ENCODE measurements at places on chromosomes 4 and X. TPM values are rescaled to one million over a fixed set of nuclear protein-coding genes. Genes with fewer than 3 reads are reported as not detected.

DNA sequence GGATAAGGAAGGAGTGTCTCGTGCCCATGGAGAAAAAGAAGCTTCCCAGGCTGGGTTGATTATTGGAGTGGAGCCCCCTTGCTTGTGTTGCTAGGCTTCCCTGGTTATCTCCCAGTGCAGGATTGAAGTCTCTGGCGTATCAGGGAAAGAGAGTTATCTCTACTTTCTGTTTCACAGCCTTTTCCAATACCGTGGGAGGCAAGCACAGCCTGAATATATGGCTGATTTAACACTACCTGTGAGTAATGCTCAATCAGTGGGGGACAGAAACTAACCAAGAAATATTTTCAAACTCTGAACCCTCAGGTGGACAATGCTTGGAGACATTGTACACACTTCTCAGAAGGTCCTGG, 65.2 kb downstream of the SERPINA7 start:
- no peak for DNase-seq

DNA sequence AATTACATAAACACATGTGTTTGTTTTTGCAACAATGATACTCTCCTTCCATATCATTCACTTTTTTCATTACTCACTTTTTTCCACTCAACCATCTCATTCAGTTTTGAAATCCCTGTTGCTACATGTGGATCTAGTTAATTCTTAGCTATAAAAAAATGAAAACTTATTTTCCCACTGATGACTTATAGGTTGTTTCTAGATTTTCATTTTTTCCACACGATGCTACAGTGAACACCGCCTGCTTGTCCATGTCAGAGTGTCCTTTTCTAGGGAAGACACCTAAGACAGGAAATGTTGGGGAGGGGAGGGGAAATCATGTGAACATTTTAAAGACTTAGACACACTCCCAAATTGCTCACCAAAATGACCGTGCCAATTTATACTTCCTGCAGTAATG, 70.2 kb downstream of the SUPT20HL2 start:
- DNase-seq: no peak

The L1CAM gene
- total RNA-seq: 14.8 TPM

The CENPVL1 gene
- total RNA-seq: not detected

GRCh38 chrX:131985526-131986049, 37.5 kb upstream of the STK26 start:
- no peak for DNase-seq

DNA sequence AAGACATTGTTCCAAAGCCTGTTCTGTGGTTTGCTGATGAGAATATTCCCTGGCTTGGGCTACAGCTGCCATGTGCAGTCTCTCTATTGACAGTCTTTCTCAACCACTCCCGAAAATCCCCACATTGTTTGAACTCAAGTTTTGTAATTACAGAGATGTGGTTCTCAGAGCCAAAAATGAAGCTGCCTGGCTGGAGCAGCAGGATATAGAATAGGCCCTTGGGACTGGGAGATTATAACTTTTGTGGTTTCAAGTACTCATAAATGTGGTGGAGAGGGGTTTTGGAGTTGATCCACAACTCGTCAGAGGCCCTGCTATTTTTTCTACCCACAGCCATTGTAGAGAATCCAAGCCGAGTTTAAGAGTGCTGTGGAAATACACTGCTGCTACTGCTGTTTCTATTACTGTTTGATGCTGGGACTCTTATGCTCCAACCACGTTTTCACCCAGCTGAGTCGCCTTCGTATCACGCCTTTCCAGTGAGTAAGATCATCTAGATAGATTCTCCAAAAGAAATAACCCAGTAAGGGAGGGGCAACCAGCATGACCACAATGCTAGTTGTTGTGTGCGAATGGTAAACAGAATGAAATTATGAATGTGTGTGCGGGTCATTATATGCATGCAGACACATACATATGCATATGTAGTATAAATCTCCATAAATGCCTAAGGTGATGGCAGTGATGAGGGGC, 57.1 kb upstream of the ATXN3L start:
- DNase-seq: no peak

DNA sequence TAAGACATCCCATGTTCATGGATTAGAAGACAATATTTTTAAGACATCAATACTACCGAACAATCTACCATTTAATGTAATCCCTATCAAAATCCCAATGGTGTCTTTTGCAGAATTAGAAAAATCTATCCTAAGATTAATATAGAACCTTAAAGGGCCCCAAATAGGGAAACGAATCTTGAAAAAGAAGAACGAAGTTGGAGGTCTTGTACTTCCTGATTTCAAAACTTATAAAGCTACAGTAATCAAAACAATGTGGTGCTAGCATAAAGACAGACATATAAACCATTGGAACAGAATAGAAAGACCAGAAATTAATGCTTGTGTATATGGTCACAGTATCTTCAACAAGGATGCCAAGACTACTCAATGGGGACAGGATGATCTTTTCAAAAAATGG, 42.0 kb downstream of the CENPE start:
- no peak for DNase-seq

The TAF7L gene
- 0.22 TPM for total RNA-seq

DNA sequence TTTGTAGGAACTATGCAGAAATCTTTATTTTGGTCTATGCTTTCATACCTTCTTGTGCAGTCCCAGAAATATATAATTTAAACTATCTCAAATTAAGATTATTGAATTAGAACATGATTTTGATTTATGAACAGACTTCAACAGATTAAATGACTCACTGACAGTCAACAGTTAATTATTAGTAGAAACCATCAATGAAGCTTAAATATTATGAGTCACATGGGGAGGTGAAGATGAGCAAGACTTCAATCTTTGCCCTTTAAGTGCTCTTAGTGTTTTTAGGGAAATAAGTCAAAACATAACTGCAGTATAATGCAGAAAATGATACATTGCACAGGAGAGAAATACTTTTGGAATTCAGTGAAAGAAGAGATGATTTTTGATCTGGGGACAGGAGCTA, 81.5 kb upstream of the BMP3 start:
- no peak for DNase-seq

GRCh38 chr4:30269850-30270249, 450.3 kb upstream of the PCDH7 start:
- peak; percentile 43 for DNase-seq

The UNC5C gene
- total RNA-seq: not detected

The CLTRN gene
- 0.25 TPM for total RNA-seq

The LGI2 gene
- total RNA-seq: not detected

- peak; percentile 72 for DNase-seq
Measured at GRCh38 chr4:74189331-74190043, 31.6 kb downstream of the MTHFD2L start.

DNA sequence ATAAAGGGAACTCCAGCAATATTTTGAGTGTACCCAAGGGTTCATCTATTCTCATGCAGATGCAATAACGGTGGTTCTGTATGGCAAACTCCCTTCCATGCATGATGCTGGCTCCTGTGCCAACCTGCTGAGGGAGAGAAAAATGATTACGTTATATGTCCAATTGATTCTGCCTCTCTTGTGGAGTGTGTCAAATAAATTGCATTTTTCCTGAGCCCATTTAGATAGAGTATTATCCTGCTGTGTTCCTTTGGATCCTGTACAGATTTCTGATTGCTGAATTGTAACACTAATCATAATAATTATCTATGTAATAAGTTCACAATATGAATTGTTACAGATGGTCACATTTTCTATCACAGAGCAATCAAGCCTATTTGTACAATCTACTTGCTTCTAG, 821.7 kb downstream of the C4orf33 start:
- no peak for DNase-seq

The ODAPH gene
- total RNA-seq: not detected

DNA sequence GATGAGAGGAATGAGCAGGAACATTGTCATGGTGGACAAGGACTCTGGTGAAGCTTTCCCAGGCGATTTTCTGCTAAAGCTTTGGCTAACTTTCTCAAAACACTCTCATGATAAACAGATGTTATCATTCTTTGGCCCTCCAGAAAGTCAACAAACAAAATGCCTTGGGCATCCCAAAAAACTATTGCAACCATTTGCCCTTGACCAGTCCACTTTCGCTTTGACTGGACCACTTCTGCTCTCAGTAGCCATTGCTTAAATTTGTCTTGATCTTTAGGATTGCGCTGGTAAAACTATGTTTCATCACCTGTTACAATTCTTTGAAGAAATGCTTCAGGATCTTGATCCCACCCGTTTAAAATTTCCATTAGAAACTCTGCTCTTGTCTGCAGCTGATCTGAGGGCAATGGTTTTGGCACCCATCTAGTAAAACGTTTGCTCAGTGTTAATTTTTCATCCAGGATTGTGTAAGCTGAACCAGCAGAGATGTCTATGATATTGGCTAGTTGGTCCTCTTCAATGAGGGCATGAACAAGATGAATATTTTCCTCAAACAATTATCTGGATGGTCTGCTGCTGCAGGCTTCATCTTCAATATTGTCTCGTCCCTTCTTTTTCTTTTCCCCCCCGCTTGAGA, 14.8 kb downstream of the TBC1D1 start:
- no peak for DNase-seq

DNA sequence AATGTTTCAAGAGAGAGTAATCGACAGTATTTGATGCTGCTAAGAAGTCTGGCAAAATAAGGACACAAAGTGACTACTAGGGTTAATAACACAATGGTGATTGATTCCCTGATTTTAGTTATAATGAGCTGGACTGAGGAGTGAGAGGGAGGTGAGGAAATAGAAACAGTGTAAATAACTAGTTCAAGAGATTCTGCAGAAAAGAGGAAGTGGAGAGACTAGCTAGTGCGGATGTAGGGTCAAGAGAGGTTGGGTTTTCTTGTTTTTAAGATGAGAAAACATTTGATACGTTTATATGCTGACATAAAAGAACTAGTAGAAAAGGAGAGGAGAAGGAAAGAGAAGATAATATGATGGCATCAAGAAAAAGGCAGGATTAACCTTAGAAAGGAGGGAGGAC, 12.2 kb upstream of the TRPC5 start:
- no peak for DNase-seq

The CT45A10 gene
- not detected for total RNA-seq

The MAGIX gene
- total RNA-seq: 2.6 TPM

DNA sequence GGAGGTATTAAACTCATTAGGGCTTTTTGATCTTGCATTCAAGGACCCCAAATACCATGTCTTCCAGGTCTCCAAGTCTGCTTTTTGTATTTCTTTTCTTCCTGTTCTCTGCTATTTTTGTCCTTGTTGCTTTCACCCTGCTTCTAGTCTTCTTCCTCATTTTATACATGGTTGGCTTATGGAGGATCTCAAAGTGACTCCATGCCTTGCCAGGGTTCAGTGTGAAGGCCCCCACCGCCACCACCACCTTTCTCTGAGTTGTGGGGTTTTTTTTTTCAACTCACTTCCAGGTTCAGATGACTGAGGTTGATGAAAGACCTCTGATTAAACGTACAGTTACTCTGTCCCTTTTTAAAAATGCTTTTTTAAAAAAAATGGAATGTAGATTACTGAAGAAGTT, 96.3 kb downstream of the MAML3 start:
- no peak for DNase-seq

DNA sequence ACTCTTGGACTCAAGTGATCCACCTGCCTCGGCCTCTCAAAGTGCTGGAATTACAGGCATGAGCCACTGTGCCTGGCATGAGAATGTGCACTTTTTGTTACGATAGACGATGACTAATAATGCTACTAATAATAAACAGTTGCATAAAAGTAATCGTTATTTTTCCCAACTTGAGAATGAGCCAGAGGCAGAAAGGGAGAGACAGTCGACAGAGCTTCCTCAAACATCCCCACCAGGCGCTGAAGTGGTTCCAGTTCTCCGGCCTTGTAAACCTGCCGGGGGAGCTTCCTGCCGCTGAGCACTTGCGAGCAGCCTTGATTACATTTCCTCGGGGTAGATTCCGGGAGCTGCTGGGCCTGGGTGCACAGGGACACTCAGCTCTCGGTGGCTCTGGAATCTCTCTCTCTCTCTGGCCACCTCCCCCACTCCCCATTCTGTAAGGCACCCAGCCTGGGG, 8.9 kb upstream of the HTRA3 start:
- DNase-seq: no peak

DNA sequence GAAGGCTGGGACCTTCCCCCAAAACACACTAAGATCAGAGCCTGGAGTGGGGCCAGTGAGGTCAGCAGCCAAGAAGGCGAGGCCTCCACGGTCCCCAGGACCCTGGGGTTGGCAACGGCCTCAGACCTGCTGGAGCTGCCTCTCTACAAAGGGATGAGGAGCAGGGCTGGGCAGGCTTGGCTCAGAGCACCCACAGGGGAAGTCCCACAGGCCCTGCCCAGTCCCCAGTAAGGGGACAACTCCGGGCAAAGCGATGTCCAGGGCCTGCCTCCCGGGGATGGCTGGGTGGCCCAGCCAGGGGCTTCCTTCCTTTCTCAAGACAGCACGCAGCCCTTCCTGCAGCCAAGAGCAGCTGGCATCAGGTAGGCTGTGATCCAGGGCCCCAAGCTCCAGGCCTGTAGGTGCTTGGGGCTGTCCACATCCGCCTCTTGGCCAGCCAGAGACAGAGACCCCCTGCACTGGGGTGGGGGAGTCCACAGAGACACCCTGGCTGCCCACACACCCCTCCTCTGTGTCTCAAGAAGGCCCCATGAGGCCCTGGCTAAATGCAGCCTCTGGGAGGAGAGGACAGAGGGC, 5.7 kb downstream of the MXD4 start:
- no peak for DNase-seq

DNA sequence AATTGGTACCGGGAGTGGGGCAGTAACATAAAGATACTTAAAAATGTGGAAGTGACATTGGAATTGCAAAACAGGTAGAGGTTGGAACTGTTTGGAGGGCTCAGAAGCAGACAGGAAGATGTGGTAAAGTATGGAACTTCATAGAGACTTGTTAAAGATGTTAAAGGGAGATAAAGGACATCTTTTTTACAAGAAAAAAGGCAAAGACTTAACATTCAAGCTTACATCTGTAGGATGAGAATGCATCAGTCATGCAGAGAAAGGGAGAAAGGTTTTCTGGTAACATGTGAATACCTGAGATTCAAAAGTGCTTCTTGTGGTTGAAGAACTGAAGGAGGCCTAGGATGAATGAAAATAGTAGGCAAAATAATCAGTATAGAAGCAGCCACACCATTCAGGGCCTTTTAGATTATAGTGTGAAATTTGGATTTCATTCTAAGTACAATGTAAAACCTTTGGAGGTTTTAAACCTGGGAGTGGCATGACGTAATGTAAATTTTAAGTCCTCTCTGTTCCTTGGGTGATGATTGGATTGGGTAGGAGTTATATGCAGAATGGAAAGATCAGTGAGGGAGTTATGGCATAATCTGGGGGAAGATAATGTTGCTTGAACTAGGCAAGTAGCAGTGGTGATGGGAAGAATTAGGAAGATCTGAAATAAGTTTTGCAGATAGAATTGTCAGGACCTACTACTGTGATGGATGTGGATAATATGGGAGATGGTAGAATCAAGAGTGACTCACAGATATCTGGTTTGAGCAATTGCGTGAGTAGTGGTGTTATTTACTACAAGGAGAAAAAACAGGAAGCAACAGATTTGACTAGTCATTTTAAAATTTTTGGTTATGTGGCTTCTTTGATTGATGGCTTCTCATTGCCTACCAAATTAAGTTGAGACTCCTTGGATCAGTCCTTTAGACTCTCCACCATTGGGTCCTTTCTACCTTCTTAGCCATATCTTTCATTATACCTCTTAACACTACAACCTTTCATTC, 138.7 kb downstream of the VSIG4 start:
- no peak for DNase-seq

The PNMA5 gene
- not detected for total RNA-seq
